CD4-positive, alpha-beta T cell treated with Interleukin-6 at 100 ng/mL for 8 hours (primary cell): ENCODE measurements at places on chromosomes 16 and 17.
A peak's percentile ranks its signal among the peaks of the same experiment; 100 is the strongest.

DNA sequence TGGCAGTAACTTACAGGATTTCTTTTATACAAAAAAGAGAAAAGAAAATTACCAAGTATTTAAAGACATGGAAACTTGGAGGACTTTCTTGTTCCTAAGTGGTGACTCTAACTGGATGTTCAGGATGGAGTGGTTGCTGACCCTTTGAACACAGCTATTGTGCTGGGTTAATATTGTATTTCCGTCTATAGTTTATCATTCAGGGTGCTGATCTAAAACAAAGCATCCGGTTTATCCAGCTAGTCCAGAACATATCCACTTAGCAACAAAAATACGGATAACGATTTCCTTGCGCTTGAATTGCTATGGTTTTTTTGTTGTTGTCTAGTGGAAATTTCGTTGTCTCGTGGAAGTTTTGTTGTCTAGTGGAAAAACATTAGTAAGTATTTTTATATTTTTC, 38.2 kb downstream of the SNTB2 start:
- DNase-seq, result no peak

GRCh38 chr17:70022175-70022574, 52.9 kb upstream of the KCNJ16 start:
- no peak for DNase-seq

GRCh38 chr17:2082003-2082781, 27.3 kb downstream of the HIC1 start:
- no peak for DNase-seq

GRCh38 chr17:17376362-17376761, 73.2 kb downstream of the NT5M start:
- no peak for DNase-seq

- DNase-seq, result no peak
Measured at GRCh38 chr17:45427181-45427835, 5.4 kb downstream of the ARHGAP27 start.

- DNase-seq, result no peak
Measured at GRCh38 chr17:44912763-44913544, 2.3 kb downstream of the GFAP start.

- no peak for DNase-seq
Measured at GRCh38 chr17:55692276-55692675, 30.4 kb downstream of the TMEM100 start.

GRCh38 chr16:50641818-50642187, 39.3 kb downstream of the SNX20 start:
- DNase-seq, result no peak

- no peak for DNase-seq
Measured at GRCh38 chr16:73546341-73546845, 498.5 kb upstream of the ZFHX3 start.

DNA sequence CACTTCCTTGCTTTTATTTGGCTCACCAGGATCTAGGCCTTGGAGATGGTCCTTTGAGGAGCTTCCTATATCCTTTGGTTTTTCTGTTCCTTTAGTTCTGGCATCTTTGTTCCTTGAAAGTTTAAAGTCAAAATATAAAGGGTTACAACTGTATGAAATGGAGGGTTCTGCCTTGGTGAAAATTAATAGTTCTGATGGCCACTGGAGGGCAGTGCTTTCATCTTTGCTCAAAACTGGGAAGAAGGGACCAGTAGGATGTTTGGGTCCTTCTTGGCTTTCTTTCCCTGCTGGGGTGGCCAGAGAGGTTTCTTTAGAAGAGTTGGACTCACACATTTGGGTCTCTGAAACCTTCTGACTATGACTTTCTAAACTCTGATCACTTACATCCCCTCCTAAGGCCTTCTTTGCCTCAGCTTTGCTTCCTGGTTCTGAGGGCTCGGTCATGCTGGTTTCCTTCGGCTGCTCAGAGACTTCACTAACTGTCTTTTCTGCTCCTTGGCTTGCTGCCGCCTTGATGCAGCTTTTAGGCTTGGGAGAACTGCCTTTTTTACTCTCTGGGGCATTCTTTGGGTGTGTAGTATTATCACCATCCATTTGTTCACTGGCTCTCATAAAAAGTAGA, 10.9 kb upstream of the ITGA2B start:
- DNase-seq, result no peak

DNA sequence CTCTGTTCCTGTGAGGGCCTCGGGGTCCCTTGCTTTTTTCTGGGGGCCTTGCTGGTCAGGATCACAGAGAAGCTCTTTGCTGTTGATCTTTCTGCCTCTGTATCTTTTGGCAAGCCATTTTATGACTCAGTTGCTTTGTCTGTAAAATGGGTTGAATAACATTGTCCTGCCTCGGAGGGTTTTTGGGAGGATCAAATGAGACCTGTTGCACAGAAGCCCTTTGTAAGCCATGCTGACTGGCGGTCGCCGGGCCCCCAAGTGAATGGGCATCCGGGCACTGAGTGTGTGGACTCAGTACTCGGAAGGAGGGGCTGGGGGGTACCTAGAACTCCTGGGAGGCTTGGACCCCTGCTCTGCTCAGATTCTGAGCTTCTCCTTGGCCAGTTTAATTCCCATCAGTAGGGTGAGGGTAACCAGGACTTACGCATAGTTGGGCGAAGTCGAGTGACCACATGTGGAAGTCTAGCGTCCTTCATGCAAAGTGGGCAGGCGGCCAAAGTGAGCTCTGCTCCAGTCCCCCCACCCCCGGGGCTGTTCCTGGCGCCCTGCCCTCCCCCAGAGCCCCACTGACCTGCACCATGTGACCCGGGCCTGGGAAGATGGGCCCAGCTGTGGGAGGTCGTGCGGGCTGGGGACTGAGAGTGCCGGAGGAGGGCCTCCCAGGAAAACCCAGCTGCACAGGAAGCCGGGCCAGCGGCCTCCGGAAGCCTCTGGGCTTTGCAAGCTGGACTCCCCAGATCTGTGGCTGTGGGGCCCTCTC, 284.0 kb downstream of the SEC14L1 start:
- DNase-seq, result no peak

GRCh38 chr16:66930189-66930588, 4.0 kb downstream of the CIAO2B start:
- DNase-seq, result no peak

DNA sequence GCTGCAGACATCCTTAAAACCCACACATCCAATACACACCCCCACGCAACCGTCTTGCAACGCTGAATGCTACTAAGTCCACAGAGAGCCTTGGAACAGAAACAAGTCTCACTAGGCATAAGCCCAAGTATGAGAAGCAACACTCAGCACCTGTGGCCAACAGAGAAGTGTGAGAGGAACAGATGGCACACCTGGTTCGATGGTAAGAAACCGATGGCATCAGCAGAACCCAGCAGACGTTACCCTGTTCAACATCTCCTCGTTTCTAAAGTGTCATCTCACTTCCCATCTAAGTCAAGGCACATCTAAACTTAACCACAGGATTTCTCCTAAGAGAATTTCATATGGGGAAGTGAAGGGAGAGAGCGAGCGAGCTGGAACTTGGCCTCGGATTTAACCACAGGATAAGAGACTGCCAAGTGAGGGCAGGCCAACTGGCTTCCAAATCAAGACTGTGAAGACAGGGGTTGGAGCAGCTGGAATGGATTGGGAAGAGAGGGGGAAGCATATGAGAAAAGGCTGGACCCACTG, 41.0 kb downstream of the NXPH3 start:
- no peak for DNase-seq

- DNase-seq, result no peak
Measured at GRCh38 chr16:78647019-78647418, 547.6 kb downstream of the WWOX start.

- DNase-seq, result no peak
Measured at GRCh38 chr17:17289701-17290100, 8.7 kb upstream of the COPS3 start.

DNA sequence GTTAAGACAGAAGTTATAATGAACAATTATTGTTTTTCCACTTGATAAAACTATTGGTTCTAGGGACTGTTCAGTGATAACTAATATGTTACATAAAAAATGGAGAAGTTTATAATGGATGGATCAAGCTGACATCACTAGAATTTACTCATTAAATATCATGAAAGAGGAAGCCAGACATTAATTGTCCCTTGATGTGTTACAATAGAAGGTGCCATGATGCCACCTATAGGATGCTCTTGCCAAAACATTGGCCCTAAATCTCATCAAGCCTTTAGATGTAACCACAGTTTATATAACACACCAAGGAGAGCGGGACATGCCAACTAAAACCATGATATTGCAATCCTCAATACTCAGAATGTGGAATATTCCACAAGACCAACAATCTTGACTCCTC, 147.9 kb upstream of the MON1B start:
- no peak for DNase-seq

GRCh38 chr16:3131755-3132377, 3.0 kb upstream of the ZNF213 start:
- no peak for DNase-seq

DNA sequence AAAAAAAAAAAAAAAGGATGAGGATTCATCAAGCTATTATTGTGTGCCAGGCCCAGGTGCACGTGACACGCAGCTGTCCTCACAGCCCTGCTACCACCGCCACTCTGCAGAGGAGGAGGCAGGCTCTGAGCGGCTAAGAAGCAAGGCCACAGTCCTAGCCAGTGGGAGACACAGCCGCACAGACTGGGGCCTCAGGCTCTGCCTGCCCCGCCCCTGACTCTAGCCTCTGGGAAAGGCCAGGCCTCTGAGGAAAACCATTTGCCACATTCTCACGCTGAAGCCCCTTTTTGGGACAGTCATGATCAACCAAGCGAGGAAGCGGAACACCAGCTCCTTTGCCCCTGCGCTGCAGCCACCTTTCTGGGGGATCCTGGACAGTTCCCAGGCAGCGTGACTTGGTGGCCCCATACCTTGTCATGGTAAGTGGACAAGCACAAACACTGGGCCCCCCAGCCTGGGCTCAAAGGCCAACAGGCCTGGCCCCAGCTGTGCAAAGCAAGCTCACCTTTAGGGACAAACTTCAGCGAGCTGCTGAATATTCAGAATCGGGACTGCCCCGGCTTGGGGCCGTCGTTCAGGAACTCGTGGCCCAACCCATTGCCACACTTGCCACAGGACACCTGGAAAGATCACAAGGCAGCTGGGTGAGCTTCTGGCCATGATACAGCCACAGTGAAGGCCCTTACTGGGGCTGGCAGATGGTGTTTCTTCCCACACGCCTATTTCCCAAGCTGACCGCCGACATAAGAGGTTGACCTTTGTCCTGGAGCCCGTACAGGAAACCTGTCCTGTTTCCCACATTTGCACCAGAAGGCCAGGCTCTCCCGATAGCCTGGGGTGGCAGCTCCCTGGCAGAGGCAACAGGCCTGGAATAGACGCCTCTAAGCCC, 2.5 kb downstream of the MSRB1 start:
- no peak for DNase-seq

GRCh38 chr17:62193249-62193648, 128.2 kb upstream of the MED13 start:
- no peak for DNase-seq

GRCh38 chr17:15503731-15504130, 36.3 kb upstream of the CDRT4 start:
- DNase-seq, result no peak

- DNase-seq, result peak; percentile 57
Measured at GRCh38 chr17:45316434-45317110, at the start of gene MAP3K14. Gene MAP3K14 (minus strand): TSS chr17:45317020. CDS start chr17:45290745, 26,275 bp downstream.

- peak; percentile 81 for DNase-seq
Measured at GRCh38 chr17:77783991-77784820, 174.3 kb upstream of the TNRC6C start.

DNA sequence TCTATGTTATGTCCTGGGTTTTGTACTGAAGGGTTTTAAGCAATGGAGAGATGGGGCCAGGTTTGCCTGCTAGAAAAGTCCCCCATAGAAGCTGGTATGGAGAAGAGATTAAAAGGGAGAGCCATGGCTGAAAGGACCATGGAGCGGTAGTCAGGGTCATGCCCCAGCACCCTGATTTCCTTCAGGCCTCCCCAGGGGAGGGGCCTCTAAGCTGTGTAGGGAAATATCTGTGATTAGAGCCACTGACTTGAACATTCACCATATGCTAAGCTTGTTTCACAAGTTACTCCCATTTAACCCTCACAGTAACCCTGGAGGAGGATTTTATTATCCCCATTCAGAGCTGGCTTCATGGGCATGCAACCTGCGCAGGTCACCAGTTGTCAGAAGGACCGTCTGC, 3.8 kb upstream of the ATP2A3 start:
- no peak for DNase-seq

GRCh38 chr17:65183736-65184135, 46.6 kb downstream of the RGS9 start:
- no peak for DNase-seq
